ENCODE measurements at places on chromosomes 1 and 21.

DNA sequence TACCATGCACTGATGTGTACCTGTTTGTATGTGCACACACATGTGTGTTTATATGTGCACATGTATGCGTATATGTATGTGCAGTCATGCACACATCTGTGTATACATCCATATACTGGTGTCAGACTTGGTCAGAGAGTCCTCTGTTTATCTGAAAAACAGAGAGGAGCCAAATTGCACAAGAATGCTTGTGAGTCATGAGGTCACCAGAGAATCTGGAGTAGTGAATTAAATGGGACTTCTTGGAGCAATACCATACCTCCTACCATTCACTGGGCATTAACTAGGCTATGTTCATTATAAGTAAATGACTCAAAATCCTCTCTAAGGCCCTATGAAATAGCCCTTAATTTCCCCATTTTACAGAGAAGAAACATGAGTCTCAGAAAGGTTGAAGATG is 272.1 kb upstream of the C1orf87 start:
- DNase-seq = no peak

GRCh38 chr1:160080381-160081100 is 797 bp upstream of the KCNJ9 start:
- DNase-seq = no peak

DNA sequence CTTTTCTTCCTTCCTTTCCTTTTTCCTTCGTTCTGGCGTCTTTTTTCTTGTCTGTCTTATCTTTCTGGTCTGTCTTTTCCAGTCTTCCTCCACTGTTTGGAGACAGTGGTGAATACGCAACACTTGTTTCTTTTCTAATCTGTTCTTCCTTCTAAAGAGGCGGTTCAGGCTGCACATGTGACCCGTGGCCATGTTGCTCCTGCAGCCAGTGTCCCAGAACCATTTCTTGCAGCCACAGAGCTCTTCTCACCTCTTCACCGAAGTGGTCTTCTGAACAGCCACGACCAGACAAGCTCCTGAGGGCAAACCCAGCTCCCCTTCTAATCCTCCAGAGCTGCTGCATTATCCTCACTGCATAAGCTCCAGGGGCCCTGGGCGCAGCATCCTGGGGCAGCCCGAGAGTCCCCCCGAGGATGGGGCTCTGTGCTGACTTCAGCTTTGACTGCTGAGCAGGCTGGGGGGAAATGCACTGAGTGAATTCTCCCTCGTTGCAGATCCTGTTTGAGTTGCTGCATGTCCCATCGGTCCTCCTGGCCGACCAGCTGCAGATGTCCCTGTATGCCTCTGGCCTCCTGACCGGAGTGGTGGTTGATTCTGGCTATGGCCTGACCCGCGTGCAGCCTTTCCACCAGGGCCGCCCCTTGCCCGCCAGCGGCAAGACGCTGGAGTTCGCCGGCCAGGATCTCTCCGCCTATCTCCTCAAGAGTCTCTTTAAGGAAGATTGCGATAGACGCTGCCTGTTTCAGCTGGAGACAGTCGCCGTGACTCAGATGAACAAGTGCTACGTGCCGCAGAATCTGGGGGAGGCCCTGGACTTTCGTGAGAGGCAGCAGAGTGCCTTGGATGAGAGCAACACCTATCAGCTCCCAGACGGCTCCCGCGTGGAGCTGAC is 70.4 kb downstream of the ACTL8 start:
- DNase-seq = no peak

GRCh38 chr1:55913565-55913964 is 665.8 kb downstream of the PLPP3 start:
- no peak for DNase-seq

GRCh38 chr1:110393286-110393685 is 2.5 kb upstream of the SLC16A4 start:
- DNase-seq = no peak

DNA sequence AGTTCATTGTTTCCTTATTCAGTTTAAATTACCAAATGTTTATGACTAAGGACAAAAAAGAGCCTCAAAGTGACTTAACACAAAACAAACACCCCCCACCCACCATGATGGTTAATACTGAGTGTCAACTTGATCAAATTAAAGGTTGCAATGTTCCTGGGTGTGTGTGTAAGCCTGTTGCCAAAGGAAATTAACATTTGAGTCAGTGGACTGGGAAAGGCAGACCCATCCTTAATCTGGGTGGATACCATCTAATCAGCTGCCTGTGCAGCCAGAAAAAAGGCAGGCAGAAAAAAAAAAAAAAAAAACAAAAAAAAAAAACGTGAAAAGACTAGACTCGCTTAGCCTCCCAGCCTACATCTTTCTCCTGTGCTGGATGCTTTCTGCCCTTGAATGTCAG is 543.4 kb downstream of the NEGR1 start:
- DNase-seq = no peak

Data from NCI-H1048 (cell line).